ENCODE measurements at places on chromosomes 7 and 10.

- no peak for DNase-seq
These were observed 134.8 kb upstream of the SEMA3C start for GRCh38 chr7:81053623-81054022.

DNA sequence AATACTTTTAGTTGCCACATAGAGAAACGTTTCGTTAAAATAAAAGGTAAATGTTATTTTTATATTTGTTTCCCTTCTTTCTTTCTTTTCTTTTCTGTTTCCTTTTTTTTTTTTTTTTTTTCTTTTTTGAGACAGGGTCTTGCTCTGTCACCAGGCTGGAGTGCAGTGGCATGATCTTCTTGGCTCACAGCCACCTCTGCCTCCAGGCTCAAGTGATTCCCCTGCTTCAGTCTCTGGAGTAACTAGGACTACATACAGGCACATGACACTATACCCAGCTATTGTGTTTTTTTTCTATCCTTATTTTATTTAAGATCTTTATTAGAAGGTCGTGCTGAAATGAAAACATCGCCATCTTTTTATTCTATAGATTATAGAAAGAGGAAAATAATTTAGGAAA is 661.8 kb upstream of the MBL2 start:
- DNase-seq: no peak

DNA sequence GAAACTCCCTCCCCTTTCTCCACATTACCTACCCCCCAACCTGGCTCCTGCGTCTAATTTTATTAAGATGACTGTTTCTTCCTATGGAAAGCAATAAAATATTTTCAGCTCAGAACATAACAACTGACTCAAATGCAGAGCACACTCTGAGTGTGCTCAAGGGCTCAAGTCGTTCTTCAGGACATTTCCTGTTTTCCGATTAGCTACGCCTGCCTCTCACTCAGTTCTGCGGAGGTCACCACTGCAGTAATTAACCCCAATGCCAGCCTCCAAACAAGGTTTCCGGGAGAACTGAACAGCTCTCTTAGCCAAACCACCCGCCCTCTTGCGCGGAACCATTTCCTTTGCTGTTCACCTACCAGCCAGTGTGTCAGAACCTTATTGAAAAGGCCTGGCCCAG is 19.3 kb downstream of the MYOF start:
- DNase-seq: no peak

DNA sequence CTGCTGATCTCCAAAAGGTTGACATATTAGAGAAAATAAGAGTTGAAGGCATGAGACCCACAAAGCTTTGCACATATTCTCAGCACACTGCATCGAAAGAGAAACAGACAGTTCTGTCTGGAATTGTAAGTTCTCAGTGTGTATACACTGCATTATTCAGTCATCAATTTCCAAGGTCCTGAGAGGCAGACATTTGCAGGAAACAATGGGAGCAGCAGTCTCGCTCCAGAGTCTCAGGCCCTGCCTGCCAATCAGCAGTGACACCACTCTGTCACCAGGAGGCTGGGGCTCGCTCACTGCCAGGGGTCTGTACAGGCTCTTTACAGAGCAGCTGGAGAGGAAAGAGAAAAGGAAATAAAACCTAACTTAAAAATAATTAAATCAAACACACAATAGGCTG is 36.3 kb downstream of the JAZF1 start:
- DNase-seq: no peak

- no peak for DNase-seq
These were observed 587 bp upstream of the CELF2 start for GRCh38 chr10:11017000-11017569.

- DNase-seq: no peak
These were observed 9.8 kb upstream of the GRB10 start for GRCh38 chr7:50792342-50793119.

DNA sequence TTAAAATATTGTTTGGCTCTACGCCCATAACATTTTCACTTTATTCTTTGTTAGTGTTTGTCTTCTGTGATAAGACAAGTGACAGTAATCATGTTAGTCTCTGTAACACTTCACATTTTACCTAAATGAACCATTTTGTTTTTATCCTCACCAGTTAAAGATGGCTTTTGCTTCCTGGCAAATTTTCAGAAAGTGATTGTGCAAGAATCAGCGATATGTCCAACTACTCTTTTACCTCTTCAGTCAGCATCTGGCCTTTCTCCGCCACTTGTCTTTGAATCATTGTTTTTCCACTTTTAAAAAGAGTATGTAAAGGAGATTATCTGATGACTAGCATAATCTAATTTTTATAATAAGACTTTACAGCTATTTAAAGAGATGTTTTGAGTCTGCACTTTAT is 3.5 kb downstream of the DGKB start:
- no peak for DNase-seq

DNA sequence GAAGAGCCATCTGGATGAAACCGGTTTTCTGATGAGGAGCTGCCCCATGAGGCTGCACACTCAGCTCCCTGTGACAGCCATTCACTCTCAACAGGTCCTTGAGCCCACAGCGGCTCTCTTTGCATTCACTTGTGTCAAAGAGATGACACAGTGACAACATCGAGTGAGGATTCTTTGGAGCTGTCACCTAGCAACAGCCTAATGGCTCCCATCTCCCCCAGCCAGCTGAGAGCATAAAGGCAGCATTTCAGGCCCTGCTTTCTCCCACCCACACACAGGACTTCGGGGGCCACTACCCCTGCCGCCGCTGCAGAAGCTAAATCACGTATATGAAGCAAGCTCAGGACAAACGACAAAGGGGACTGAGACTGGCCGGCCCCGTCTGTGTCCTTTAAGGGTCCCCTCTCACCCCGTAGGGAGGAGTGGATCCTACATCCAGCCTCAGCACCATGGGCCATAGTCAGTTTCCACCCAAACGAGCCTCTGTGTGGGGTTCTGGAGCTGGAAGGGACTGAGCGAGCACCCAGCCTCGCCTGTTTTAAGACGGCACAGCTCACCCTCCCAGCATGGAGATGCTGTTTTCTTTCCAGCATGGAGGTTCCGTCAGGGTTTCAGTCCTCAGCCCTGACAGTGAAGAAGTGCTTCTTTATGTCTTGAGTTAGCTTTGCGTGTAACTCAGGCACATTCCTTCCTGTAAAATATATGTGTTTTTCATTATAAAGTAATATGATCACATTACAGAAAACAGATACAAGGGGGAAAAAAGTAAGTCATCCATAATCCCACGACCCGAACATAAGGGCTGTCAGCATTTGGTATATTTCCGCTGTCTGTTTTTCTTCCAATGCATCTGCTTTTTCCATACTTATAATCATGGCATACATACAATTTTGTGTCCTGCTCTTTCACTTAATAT is 4.9 kb downstream of the CPA4 start:
- no peak for DNase-seq

DNA sequence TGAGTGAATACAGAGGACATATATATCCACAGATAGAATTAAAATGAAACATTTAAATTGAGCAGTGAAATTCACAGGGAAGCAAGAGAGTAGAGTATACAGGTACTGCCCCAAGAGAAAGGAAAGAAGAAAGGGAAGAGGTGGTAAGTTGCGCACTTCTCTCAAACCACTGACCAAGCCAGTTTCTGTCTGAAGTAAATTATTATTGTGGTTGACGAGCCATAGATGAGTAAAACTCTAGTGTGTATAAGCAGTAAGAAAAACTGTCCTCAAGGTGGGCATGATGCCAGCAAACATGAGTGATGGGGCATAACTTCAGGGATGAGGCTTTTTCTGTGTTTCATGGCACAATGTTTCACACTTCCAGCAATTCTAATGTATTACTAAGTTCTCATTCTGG is 4.4 kb upstream of the BET1 start:
- no peak for DNase-seq

DNA sequence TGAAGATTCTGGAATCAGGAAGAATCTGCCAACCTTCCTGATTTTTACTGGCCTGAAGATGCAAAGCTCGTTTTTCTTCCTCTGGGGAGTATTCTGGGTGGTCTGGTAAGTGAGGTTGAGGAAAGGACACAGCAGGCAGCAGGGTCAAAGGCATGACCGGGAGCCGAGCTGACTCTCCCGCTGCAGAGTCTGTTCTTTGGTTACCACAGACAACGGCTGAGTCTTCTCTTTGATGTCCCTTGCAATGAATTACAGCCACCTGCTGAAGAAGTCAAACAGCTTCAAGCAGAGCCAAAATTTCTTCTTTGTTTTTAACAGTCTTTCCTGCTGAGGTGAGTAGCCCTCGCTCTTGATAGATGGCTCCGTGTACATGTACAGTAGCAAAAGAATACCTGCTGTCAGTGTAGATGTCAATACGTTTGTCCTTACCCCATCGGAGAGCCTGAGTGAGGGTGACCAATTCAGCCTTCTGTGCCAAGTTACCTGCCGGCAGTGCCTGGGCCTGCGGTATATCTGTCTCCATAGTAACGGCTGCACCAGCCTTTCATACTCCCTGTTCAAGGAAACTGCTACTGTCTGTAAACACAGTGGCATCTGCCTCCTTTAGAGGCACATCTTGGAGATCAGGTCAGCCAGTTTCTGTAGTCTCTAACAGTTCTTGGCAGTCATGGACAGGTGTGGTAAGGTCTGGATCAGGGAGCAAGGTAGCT is 76.4 kb downstream of the PRR15 start:
- DNase-seq: no peak

DNA sequence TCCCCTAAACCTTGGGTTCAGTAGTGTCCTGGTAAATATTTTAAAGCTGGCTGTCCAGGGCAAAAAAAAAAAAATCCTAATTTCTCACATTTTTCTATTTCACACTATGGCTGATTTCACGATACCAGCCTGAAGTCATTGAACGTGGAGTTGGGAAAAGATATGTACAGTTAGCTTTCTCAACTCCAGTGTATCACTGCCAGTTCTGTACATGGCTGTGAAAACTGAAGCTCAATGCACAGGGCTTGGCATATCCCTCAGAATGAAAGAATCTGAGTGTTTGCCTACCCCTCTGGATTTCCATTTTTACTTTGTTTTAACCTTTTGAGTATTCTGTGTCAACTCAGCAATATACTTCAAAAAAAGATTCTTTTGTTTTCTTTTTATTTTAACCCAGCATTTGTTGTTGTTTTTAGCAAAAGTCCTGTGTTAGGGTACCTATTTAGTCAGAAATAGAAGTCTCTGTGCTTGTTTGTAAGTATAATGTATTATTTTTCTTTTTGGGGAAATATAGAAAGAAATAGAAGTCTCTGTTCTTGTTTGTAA is 274.5 kb downstream of the ADK start:
- no peak for DNase-seq

DNA sequence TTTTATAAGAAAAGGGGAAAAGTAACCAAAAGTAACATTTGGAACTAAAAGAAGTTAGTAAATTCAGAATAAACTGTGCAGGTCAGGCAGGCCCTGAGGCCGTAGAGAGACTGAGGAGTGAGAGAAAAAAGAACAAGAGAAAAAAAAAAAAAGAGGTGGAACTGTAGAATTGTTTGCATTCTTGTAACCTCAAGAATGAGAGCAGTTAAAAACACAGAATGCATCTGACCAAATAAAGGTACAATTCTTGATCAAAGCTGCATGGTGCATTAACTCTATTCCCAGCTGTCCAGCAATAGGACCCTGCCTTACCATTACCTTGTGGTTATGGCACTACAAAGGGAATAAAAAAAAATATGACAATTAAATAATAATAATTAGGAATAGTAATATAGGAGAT is 170.1 kb upstream of the SEMA3A start:
- no peak for DNase-seq

GRCh38 chr10:95508730-95509129 is 52.4 kb downstream of the SORBS1 start:
- no peak for DNase-seq

- no peak for DNase-seq
These were observed 431.2 kb upstream of the AUTS2 start for GRCh38 chr7:69166979-69167516.

DNA sequence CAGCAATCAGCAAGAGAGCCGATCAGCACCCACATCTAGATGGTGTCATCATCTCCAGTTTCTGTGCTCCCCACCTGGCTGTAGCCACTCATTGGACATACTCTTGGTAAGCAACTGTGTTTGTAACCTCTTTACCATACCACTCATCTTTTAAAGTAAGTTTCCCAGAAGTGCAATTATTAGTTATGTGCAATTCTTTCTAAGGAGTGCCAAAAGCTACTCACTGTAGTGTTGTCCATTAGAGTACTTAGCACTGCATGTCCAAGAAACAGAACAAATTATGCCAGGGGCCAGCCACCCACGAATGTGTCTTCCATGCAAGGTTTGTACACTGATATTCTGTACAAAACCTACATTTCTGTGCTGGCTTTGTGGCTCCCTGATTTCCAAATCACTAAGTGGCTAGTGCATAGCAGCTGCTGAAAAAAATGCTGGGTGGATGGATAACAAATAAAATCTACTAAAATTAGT is 131.9 kb downstream of the SRPK2 start:
- DNase-seq: no peak

- DNase-seq: no peak
These were observed 568.3 kb downstream of the TYW1 start for GRCh38 chr7:67564959-67565358.

DNA sequence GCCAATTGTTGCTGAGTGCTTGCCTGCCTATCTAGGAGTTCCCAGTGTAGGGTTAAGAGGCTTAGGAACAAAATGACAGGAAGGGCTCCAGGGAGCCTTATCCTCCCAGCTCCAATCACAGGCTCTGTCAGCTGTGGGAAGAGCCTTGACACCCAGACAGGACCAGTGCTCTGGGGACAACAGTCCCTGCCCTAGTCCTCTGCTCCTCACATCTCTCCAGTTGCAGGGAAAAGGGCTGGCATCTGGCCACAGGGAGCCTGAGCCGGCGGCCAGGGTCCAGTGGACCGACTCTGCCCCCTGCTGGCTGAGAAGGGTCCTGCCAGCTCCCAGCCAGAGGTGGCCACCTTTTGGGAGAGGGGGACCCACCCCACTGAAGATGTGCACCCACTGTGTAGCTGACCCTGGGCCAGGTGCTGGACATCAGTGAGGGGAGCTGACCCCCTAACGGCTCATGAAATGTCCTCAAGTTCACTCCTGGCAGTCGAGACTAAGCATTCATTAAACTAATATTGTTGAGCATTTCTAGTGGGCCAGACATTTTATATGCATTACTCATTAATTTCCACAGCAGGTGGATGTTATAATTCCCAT is 17.6 kb downstream of the DNAJB12 start:
- no peak for DNase-seq

- DNase-seq: no peak
These were observed 180.0 kb upstream of the GHITM start for GRCh38 chr10:83959328-83959727.

- no peak for DNase-seq
These were observed 80.7 kb upstream of the SEC61G start for GRCh38 chr7:54839575-54840213.

DNA sequence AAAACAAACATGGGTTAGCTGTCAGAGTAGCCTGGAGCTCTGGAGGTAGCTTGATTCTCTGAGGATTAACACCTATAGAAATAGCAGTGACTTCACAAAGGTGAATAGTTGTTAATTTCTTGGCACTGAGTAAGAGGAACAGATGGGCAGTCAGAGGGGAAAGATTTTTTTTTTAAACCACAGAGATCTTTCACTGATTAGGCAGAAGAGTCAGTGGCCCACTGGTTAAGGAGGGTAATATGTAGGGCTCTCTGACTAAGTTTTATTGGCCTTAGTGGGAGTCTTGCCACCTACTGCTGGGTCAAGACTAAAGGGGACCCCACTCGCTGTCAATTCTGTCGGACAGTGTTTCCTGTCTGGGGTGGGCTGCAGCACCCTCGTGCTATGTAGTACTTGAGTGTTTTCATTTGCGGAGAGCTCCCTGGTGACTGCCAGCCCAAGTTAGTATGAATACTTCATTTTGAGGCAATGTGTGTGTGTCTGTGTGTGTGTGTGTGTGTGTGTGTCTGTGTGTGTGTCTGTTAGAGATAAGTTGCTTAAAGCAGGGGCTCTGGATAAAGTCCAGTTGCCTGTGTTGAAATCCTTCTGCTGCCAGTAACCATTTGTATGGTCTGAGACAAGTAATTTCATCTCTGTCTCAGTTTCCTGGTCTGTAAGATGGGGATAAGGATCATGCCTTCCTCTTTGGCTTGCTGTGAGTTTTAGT is 145.2 kb downstream of the ARID5B start:
- no peak for DNase-seq

Measured in activated naive CD8-positive, alpha-beta T cell treated with anti-CD3 and anti-CD28 coated beads, Interleukin-2, amount 50 U/mL, for 16 hours (primary cell).